ENCODE measurements at places on chromosomes 1 and 21. TPM values are rescaled to one million over a fixed set of nuclear protein-coding genes. Genes with fewer than 3 reads are reported as not detected.

DNA sequence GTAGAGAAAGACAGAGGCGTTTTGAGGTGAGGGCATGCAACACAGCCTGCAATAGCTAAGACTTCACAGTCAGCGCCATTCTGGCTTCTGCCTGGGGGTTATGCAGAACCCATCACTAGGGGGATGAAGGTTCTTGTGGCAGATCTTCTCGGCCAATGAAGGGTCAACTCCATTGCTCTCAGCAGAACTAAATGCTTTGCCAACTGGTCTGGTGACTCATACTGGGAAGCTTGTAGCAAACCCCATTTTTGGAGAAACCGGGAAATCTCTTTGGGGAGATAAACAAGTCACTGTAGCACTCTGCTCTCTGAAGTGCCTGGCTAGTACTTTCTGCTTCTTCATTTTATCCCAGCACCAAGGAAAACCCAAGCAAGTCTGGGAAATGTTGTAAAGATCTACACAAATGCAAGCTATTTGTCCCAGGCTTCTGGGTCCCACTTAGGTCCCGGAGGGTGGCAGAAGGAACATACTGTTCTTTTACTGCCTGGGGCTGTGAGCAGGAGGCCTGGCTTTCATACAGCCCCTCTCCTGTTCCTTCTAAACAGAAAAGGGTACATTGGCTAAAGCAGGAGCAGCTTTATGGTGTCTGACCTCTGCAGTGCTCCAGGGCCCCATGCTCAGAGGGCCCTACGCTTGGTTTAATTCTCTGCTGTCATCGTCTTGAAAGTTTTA lies 28.8 kb downstream of the SHISA4 start:
- DNase-seq: no peak

DNA sequence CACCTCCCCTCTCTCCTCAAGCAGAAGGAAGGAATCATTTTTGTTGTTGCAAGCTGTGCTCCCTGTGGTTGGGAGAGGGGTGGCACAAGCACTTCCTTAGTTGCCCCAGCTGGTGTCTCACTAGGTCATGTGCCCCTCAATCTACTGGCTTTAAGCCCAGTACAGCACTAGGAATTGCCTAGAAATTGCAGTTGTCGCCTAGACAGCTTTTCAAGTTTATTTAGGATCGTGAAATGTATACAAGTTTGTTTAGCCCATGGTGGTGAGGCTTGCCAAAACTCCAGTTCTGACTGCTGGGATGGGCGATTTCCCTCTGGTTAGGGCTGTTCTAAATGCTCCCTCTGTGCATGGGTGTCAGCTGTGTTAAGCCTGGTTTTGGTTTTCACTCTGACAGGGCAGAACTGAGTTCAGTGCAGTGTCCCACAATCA lies 126.8 kb upstream of the ZNF644 start:
- no peak for DNase-seq

DNA sequence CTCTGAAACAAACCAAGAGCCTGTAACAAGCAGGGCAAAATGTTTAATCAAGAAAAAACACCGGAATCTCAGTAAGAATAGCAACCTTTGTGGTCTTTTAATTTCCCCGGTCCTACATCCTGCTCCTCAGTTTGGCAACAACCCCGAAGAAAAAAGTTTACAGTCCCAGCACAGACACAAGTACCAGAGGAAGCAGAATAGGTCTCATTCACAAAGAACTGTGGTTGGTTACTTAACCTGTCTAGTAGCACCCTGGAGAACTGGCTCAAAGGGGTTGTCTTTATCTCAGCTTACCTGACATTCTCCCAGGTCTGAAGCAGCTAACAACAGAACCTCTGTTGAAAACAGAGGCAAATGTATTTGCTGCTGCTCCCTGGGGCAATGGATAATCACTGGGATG lies 399.3 kb downstream of the AJAP1 start:
- DNase-seq: peak; percentile 12

GRCh38 chr1:18569251-18569650 lies 61.4 kb upstream of the PAX7 start:
- DNase-seq: no peak

WDR77 gene
- 17.8 TPM for total RNA-seq

CFAP141 gene
- total RNA-seq: not detected

CNKSR1 gene
- 0.89 TPM for total RNA-seq

KRTAP10-5 gene
- total RNA-seq: not detected

ITLN2 gene
- total RNA-seq: not detected

FAM177B gene
- not detected for total RNA-seq

FMOD gene
- total RNA-seq: not detected

PATJ gene
- total RNA-seq: 18.5 TPM

Measured in natural killer cell (primary cell).